ENCODE measurements at places on chromosomes 2 and 18.

- no peak for DNase-seq
These were observed 139.5 kb downstream of the RIF1 start for GRCh38 chr2:151549191-151549590.

- DNase-seq, result peak; percentile 92
These were observed 72.8 kb upstream of the TAF1B start for GRCh38 chr2:9770308-9771100.

DNA sequence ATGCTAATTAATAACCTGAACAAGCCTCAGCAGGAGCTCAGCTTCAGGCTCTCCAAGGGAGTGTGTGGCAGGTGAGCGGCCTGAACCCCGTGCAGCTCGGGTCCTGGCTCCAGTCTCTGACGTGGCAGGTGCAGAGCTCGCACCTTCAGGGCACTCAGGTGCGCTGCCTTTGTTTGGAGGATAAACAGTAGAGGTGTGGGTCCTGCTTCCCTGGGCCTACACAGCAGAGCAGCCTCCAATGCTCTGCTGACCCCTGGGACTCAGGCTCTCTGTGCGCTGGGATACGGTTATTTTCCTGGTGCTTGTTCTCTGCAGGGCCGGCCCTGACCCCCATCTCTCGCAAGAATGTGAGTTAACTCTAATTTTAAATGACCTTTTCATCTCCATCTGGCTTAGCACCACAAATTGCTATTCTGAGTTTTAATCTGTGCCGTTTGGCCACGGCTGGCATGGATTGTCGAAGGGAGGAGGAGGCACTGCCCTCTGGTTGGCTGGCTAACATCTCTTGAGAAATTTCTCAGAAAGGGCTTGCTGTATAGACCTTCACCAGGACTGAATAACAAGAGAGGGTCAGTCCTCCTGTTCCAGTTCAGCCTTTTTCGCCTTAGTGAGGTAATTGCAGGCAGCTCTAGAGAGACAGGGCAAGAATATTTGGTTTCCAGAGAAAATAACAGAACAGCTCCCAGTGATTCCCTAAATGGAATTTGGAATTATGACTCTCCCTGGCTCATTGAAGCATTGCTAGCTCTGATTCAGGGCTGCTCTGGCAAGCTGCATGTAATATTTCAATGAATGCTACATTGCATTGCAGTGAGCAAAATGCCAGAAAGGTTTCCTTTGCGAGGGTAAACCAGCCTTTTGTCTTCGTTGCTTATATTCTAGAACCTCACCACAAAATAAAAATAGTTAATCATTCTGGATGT is 161.8 kb downstream of the DCDC2C start:
- peak; percentile 98 for DNase-seq

GRCh38 chr2:66522611-66523376 is 87.9 kb downstream of the MEIS1 start:
- DNase-seq, result peak; percentile 85

- DNase-seq, result no peak
These were observed 878.9 kb downstream of the CPS1 start for GRCh38 chr2:211435331-211435730.

- no peak for DNase-seq
These were observed 88.0 kb downstream of the HNRNPLL start for GRCh38 chr2:38514603-38515154.

DNA sequence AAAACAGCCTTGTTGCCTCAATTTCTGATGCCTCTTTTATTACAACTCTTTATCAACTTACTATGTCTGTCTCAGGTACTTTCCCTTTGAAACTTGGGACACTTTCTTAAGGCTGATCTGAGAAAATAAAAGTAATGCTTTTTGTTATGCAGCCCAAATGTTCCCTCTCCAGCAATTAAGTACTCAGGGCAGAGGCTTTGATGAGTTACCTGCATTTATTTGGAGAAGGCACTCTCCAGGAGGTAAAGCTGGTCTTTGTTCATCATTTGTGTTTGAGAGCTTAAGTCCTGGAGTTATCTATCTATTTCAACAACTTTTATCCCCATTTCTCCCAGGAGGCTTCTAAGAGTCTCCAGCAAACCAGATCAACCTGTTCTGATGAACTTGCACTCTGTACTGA is 259.2 kb downstream of the ASXL3 start:
- DNase-seq, result peak; percentile 53

DNA sequence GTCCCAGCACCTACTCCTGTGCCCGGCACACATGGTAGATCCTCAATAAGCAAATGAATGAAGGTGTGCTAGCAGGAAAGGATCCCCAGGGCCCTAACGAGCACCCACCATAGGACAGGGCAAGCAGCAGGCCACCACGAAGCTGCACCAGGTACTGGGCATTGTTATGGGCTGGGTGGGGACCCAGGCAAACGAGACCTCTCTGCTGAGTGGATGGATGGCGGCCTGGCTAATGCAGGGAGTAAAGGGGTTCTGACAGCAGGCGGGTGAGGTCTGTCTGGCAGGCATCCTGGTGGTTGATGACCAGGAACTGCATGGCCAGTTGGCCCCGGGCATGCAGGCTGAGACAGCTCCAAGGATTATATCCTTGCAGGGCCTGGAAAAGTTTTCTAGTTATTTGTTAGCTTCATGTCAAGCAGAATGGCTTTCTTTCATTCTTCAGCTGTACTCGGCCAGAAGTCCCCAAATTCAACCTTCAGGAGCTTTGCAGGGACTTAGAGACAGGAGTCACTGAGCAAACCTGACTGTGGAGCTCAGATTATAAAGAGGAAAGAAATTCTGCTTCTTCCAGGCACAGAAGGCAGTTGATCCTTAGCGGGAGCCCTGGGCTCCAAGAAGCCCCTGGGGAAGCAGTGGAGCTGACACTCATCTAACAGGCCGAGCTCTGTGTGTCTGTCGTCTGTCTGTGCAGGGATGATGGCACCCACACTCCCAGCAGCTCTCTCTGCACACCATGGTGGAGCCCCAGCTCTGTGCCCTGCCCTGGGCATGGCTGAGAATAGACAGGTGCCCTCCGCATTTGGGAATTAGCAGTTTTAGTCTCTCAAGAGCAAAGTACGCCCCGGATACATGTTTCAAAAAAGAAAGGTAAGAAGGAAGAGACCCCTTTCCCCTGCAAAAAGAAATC is 51.2 kb downstream of the SDC1 start:
- DNase-seq, result no peak

GRCh38 chr2:180196419-180196977 is 189.4 kb upstream of the CWC22 start:
- DNase-seq, result no peak

GRCh38 chr2:241356871-241357260 is 781 bp downstream of the FARP2 start:
- no peak for DNase-seq

DNA sequence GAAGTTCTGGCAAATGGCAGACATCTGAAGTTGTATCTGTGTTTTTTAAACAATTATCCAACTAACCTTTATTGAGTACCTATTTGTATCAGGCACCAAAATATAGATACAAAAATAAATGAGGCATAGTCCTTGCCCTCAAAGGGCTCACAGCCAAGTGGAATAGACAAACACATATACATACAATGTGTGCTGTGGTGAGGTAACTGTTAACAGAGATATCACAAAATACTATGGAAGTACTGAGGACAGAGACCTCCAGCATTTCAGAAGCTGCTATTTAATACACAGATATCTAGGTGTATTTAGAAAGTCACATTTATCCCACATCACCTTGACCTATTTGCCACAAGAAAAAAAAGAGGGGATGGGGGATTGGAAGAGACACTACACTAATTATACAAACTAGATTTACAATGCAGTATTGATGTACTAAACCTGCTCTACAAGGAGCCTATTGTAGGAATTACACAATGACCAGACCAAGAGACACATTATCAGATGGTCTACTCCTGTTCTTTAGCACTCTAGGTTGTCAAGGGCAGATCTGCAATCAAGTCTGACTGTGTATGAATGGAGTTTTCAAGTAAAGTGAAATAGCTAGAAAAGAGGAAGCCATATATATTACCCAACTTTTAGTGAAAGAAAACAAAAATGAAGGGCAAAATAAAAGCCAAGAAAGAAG is 62.2 kb downstream of the SPIRE1 start:
- no peak for DNase-seq

DNA sequence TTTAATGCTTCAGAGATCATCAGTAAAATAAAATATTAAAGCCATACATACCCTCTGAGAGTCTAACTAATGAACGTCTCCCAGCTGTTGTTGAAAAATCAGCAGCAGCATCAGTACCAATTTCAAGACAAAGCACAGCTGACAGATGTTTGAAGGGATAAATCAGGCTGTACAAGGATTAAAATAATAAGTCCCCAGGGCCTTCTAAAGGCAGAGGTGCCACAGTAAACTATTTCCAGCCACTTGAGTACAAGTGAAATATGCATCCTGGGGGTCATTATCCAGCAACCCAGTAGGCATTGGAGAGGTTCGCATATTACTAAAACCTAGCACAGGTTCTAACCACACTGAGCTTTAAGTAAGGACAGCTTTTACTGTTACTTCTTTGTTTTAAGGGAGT is 76.9 kb downstream of the NXPH2 start:
- DNase-seq, result peak; percentile 34

DNA sequence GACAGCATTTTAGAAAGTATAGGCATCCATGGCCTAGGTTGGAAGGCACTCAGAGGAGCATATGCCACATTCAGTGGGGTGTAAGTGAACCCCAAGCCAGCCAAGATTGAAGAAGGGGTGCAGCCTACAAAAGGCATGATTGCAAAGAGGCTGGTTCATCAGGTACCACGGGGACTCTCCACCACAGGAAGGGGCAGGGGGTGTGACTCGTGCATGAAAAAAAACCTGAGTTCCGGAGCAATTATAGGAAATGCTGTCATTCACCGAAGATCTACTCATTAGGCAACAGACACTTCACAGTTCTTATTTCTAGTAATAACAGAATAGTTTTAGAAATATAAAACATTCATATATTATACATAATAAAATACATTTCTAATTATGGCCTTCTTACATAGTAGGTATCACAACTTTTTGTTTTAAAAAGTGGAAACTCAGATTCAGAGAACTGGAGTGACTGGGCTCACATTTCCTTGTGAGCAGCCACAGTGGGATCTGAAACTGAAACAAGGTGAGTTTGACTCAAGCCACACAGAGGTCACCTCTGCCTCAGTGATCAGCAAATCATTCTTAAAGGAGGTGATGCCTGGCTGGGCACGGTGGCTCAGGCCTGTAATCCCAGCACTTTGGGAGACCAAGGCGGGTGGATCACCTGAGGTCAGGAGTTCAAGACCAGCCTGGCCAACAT is 188.4 kb upstream of the GYPC start:
- DNase-seq, result no peak

DNA sequence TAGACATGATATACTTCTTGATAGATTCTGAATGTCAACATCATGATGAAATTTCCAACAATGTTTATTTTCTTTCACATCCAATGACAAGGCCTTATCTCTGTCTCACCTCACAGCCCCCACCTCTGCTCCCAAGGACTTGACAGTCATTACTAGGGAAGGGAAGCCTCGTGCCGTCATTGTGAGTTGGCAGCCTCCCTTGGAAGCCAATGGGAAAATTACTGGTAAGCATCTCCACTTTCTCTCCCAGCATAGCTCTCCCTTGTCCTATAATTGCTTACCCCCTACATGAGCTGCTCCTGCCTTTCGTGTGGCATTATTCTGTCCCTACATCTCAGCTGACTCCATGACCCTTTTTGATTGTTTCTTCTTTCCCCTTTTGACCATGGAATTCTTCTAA is 821.8 kb downstream of the MBD2 start:
- DNase-seq, result peak; percentile 73

- peak; percentile 84 for DNase-seq
These were observed 36.9 kb downstream of the CRACDL start for GRCh38 chr2:98899041-98899702.

DNA sequence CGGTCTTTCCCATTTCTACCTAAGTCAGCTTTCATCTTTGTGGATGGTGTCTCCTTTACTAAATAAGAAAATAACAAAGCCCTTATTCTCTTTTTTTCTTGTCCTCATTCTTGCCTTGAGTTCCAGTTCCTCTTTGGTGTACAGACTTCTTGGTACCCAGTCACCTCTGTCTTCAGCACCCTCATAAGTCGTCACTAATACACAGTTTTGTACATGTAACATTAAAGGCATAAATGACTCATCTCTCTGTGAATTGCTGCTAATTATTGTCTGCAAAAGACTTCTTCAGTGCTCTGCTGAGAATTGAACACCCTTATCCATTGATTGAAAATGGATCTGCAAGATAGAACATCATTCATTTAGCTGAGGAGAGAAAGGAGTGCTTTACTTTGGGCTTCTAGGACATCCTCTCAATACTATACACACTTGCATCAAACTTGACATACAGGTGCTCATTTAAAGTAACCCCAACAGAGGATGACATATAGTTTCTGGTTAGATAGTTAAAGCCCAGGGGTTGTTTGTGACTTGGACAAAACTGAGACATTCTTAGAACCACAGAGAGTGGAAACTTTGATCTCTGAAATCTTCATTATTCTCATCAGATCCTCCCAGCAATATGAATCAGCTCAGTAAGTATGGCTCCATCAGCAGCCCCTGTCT is 97.0 kb downstream of the XRCC5 start:
- no peak for DNase-seq

All from NCI-H1417 (cell line).